Stomach (tissue), 19 donors: ENCODE measurements at places on chromosomes 6 and 20. TPM values are rescaled to one million over a fixed set of nuclear protein-coding genes. Genes with fewer than 3 reads are reported as not detected.

Gene RPN2
- polyA plus RNA-seq = 76.3 TPM

Gene CDH26
- 0.25 TPM for polyA plus RNA-seq

Gene TREM1
- polyA plus RNA-seq = 0.10 TPM

Gene PSORS1C1
- 3.9 TPM for polyA plus RNA-seq

Gene MYH7B
- polyA plus RNA-seq = 0.15 TPM

Gene RAET1E
- polyA plus RNA-seq = 0.19 TPM

Gene OLIG3
- polyA plus RNA-seq = not detected

Gene DLL1
- polyA plus RNA-seq = 3.4 TPM

Gene EFCAB8
- polyA plus RNA-seq = not detected

Gene THEMIS
- polyA plus RNA-seq = 0.08 TPM

Gene HRH3
- polyA plus RNA-seq = not detected

Gene MAP3K7
- 8.5 TPM for polyA plus RNA-seq

Gene FAM110A
- polyA plus RNA-seq = 17.6 TPM

Gene OXT
- not detected for polyA plus RNA-seq

Gene FAM83D
- polyA plus RNA-seq = 3.1 TPM

Gene SLC22A2
- not detected for polyA plus RNA-seq

Gene NAPB
- 6.6 TPM for polyA plus RNA-seq

Gene PXMP4
- 4.0 TPM for polyA plus RNA-seq

Gene ACTL10
- 2.4 TPM for polyA plus RNA-seq

Gene PRPF6
- 27.0 TPM for polyA plus RNA-seq

Gene SLPI
- polyA plus RNA-seq = 420 TPM

Gene SYTL3
- 5.2 TPM for polyA plus RNA-seq

Gene SDCBP2
- polyA plus RNA-seq = 52.8 TPM

Gene CLPSL2
- polyA plus RNA-seq = not detected
